Suppressor macrophage (primary cell): ENCODE measurements at places on chromosomes 11 and 22.

GRCh38 chr11:102990145-102990544, 34.6 kb upstream of the MMP13 start:
- no peak for DNase-seq

DNA sequence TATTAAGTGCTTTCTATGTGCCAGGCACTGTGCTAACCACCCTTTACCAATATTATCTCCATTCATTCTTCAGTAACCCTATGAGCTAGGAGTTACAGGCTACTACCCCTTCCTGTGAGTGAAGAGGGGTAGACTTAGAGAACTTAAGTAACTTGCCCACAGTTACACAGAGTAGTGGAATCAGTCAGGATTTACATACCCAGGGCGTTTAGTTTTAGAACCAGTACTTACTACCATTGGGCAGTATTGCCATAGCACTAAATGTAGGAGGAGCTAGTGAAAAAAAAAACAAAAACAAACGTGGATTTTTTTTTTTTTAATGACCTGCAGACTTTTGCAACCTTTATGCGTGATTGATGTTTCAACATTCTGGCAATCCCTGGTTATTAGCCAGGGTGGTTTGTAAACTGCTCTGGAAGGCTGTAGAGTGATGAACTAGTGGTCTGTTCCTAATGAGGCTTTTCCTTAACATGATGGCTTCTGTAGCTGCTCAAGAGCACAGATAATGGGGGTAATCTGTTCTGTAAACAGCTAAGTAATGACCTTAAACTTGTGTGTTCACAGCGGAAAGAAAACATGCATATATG, 11.4 kb downstream of the TBCEL start:
- DNase-seq, result no peak

- DNase-seq, result no peak
Observed at GRCh38 chr11:68994894-68995285, 14.1 kb upstream of the MRGPRD start.

DNA sequence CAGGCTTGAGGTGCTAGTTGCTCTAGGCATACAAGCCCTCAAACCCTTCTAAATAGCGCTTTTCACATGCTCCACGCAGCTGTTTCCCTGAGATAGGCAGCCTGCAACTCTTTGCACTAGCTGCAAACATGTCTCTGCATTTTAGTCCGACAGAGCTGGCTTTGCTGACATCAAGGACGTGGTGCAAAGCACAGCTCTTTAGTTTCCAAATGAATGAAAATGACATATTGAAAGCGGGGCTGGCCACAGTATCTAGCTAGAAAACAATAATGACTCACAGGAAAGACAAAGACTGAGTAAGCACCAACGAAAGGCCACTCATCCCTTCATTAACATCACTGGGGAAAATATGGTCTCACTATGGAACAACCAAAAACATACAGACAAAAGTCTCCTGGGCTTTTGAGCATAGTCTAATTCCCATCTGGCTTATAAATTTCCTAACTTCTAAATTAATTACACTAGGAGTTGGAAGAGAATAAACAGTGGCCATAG, 15.3 kb upstream of the ZC3H12C start:
- DNase-seq, result peak; percentile 41

DNA sequence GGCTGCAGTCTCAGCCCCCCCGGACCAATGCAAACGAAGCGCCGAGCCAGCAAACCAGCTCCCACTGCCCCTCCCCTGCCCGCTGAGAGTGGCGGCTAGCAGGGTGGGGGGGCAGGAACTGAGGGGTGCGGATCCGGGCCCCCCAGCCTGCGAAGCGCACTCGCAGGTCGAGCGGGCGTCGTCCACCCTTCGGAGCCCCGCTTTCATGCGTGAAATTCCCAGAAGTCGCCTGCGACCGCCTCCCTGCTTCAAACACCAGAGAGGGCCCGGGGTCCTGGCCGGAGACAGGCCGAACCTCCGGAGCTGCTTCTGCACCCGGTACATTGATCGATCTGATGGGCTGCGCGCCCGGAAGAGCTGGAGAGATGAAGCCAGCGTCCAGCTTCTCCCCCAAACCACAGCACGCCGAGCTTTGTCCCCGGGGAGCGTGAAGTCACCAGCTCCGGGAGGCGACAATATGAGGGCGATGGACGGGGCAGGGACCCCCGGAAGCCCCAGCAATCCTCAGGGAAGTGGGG, 646 bp upstream of the PATZ1 start:
- peak; percentile 56 for DNase-seq

DNA sequence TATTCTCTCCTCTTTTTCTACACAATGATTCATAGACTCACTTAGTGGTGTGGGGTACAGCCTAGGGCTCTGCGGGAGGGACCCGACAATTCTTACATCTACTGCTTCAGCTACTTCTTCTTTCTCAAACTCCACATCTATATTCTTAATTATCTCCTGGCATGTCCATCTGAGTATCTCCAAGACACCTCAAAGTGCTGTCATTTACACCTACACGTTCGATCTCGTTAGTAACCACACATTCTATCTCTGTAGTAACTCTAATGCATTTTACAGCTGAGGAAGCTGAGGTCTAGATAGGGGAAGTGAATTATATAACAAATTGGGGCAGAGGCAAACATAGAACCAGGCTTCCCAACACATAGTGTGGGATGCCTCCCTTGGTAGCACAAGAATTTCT, 27.7 kb upstream of the RRM1 start:
- DNase-seq, result peak; percentile 44

DNA sequence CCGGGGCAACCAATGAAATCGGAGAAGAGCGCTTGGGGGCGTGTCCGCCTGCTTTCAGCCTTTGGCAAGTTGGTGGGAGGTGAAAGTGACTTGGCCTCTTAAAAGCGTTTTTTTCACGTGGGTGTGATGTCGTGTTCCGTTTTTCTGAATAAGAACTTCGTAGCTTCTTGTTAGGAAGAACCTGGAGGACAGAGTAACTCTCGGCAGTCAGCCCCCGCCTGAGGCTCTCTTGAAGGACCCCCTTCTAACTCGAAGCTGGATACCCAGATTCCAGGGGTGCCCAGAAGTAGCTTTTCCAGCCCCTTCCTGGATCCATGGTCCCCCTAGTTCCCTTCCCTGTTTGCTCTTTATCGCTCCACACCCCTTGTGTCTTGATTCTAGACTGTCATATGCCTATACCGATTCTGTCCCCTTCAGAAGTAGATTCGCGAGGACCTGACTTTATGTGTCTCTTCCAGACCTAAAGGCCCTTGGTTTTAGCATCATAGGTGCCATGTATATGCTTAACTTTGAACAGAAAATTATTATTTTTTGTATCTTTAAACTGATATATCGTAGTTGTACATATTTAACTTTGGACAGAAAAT, 915 bp upstream of the OSBP start:
- no peak for DNase-seq

DNA sequence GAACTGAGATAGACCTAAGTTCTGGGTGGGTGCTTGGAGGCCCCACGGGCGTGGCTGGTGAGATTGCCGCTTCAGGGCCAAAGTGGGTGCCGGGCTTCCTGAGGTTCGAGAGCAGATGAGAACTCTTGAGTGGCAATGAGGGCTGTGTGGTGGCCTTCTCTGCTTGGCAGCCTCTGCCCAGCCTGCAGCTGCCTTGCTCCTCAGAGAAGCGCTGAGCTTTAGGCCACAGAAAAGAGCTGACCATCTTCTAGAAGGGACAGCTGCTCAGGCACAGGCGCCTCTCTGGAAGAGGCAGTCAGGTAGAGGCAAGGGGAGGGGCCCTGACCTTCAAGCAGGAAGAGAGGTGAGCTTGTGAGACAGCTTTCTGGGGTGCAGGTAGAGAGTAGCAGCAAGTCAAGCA, 72.8 kb downstream of the MED15 start:
- DNase-seq, result no peak

DNA sequence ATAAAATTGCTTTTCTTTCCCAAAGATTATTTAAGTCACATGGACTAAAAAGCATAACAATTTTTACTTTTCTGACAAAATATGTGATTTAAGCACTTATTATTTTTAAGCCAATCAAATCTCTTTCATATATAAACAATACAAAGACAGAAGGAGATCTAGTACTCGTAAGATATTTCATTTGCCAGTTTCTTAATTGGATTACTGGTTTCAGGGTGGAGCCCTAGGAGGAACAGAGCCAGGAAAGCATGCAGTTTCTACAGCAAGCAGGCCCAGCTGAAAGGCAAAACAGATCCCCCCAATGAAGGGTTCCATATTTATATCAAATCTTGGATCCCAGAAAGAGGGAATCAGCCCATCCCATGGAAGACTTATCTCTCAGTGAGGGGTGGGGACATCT, 177.0 kb downstream of the KIF18A start:
- DNase-seq, result no peak

GRCh38 chr22:24422102-24422665, 5.2 kb upstream of the ADORA2A start:
- DNase-seq, result no peak

DNA sequence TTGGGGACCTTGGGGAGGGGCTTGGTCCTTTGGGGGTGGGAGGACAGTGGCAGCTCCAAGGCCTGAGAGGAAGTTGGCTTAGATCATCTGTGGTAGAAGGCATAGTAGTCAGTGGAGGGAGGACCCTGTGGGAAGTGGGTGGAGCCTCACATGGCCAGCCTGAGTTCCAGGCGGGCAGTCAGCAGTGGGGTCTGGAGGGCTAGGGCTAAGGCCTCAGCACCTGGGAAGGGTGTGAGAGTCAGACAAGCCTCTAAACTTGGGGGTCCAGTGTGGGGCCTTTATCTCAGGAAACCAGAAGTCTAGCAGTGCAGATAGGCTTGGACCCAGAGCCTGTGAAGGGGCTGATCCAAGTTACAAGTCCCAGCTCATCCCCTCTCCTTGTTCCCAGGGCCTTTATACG, 4.0 kb downstream of the NLRX1 start:
- peak; percentile 86 for DNase-seq

- DNase-seq, result no peak
Observed at GRCh38 chr11:68457216-68457897, 3.2 kb upstream of the PPP6R3 start.

DNA sequence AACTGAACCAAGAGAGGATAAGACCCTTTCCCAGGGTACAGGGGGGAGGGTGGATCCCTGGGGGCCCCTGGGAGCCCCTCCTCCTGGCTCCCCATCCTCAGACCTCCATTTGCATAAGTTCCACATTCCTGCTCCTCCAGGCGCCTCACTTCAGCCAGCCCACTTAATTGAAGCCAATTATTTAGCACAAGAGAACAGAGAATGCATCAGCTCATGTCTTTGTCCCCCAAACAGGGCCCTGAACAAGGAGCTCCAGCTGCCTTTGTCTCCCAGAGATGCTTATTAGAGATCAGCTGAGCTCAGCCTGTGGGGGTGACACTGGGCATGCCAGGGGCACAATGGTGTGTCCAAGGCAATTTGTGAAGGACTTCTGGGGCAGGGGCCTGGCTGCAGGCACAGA, 89.9 kb upstream of the PRDM11 start:
- DNase-seq, result no peak

- no peak for DNase-seq
Observed at GRCh38 chr11:133747409-133747808, 97.9 kb downstream of the SPATA19 start.

DNA sequence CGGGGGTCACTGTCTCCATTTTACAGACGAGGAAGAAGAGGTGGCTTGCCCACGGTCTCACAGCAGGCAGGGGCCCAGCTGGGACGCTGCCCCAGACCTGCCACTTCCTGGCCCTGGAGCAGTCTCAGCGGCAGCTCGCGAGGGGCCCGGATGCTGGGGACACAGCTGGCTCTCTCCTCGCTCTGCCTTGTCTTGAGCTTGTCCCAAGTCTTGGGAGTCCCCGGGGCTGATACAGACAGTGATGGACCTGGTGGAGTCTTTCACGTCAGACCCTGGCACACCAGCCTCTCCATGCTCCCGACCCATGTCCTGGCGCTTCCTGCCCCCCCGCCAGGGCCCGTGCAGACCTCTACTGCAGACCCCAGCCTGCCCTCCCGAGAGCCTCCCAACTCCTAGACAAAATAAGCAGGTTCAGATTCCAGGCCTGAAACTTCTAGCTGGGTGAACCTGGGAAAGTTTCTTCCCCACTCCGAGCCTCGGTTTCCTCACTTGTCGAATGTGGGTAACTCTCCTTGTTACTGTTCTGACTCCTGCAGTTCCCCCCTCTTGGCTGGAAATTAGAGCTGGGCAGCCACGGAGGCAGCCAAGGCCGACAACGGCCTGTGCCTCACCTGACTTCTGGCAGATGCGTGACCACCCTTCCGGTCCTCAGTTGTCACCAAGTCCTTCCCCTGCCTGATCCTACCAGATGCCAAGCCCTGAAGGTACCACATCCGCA, 145.4 kb downstream of the CACNA1I start:
- DNase-seq, result no peak

- DNase-seq, result no peak
Observed at GRCh38 chr11:114171257-114172054, 111.9 kb downstream of the ZBTB16 start.

DNA sequence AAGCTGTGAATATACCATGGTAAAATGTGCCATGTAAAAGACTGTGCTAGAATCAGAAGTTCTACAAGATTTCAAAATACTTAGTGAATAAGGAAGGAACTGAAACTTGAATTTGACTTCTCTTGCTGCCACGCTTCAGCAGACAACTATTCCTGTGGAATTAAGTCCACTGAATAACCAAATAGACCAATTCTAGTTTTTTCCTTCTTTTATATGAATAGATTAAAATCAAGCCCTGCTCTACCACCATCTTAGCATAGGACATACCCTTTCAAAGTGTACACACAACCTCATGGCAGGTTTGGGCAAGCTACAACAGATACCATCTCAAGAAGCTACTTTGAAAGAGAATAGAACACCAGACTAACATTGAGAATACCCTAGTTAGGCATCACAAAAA, 23.4 kb upstream of the CLNS1A start:
- no peak for DNase-seq

- DNase-seq, result no peak
Observed at GRCh38 chr11:33438301-33438700, 181.1 kb downstream of the HIPK3 start.

DNA sequence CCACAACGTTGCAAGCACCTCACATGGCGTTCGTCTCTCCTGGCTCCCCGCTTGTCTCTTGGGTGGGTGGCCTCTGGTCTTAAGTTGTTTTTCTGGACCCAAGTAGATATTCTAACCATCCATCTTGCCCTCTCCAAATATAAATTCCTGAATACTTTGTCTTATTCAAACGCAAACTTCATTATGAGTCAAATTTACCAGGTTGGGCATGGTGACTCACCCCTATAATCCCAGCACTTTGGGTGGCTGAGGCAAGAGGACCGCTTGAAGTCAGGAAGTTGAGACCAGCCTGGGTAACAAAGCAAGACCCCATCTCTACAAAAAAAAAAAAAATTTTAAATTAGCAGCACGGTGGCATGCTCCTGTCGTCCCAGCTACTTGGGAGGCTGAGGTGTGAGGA, 5.1 kb upstream of the IGSF9B start:
- DNase-seq, result no peak

GRCh38 chr11:69654660-69655478, 13.9 kb downstream of the CCND1 start:
- no peak for DNase-seq
